ENCODE measurements at places on chromosomes 1 and 21.

GRCh38 chr21:39519835-39520234 is 68.1 kb downstream of the SH3BGR start:
- no peak for DNase-seq

GRCh38 chr1:26970810-26971209 is 10.5 kb upstream of the KDF1 start:
- DNase-seq = no peak

DNA sequence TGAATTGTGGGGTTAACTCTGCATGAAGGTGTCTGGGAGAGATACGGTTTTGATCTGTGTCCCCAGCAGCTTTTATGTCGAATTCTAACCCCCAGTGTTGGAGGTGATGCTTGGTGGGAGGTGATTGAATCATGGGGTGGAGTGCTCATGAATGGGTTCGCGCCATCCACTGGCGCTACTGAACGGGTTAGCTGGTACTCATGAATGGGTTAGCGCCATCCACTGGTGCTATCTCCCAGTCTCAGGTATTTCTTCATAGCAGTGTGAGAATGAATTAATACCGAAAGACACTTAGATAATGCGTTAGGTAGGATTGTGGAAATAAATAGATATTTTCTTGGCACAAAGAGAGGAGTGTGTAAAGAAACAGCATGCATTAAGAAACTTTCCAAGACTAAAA is 32.9 kb upstream of the CLDN8 start:
- DNase-seq = no peak

- DNase-seq = no peak
Measured at GRCh38 chr1:40847023-40847745, 15.0 kb downstream of the CITED4 start.

DNA sequence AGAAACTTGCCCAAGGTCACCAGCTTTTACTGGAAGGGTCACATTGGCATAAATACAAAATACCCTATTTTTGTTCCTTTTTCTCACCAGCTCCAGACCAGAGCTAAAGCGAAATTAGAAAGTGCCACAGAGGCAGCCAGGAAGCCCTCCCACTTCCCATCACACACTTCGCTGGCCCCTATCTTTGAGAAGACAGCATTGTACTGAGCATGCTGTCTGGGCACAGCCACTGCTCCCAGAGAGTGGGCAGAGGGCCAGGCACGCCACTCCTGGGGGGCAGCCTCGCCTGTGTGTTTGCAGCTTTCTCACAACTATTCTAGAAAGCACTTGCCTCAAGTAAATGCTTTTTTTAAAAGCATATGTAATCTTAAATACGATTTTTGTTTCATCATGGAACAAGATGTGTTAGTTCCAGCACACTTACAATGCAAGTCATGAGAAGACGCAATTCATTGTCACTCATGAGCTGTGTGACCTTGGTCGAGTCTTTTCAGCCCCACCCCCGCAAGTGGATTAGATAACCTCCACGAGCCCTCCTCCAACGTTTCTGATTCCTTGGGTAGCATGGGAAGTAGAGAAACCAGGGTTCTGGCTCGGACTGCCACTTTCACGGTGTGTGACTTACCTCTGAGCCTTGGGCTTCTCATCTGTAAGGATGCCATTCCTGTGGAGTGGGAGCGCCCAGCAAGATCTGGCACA is 25.7 kb upstream of the EPHA8 start:
- DNase-seq = no peak

- DNase-seq = no peak
Measured at GRCh38 chr1:199931666-199932377, 95.7 kb upstream of the NR5A2 start.

GRCh38 chr1:10484521-10484920 is 9.8 kb downstream of the PEX14 start:
- DNase-seq = no peak

GRCh38 chr21:46151989-46152926 is 3.1 kb downstream of the FTCD start:
- no peak for DNase-seq

All from SW480 (cell line).